ENCODE measurements at places on chromosomes 4 and X.

- no peak overlapping the region for H3K27ac ChIP-seq
- no peaks in the 10 kb centered on the region for H3K27me3 ChIP-seq
- H3K4me3 ChIP-seq: no peak overlapping the region
- no peak for DNase-seq
These were observed 12.8 kb upstream of the TASL start for GRCh38 chrX:30590368-30590767.

- no peak overlapping the region for H3K4me3 ChIP-seq
- H3K27me3 ChIP-seq: no peaks in the 10 kb centered on the region
- DNase-seq: no peak
- no peaks in the 10 kb centered on the region for H3K4me1 ChIP-seq
- H3K27ac ChIP-seq: no peak overlapping the region
These were observed 133.9 kb downstream of the TET2 start for GRCh38 chr4:105280338-105281123.

- no peaks in the 10 kb centered on the region for H3K36me3 ChIP-seq
- no peak overlapping the region for H3K4me3 ChIP-seq
- no peaks in the 10 kb centered on the region for H3K27me3 ChIP-seq
- no peak for DNase-seq
- no peaks in the 10 kb centered on the region for H3K4me1 ChIP-seq
These were observed 231.4 kb upstream of the MID1 start for GRCh38 chrX:10851809-10852208.

DNA sequence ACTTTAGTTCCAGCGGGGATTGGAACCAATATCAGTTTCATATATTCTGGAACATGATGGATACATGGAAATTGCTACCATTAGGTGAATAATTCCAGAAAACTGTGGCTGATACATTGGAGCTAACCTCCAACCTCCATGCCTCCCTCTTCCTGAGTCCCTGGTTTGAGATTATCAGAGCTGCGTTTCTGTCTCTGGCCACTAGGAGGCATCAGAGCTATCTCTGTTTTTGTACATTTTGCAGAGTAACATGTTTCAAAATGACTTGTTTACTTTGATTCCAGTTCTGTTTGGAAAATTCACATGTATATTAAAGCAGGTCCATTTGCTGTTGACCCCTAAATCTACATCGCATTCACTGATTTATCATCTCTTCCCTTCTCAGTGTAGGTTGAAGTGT is 2.4 kb upstream of the RAB40AL start:
- H3K36me3 ChIP-seq: no peaks in the 10 kb centered on the region
- H3K4me3 ChIP-seq: no peak overlapping the region
- no peaks in the 10 kb centered on the region for H3K27me3 ChIP-seq
- DNase-seq: peak; percentile 27
- no peaks in the 10 kb centered on the region for H3K4me1 ChIP-seq

- H3K27me3 ChIP-seq: no peaks in the 10 kb centered on the region
- no peaks in the 10 kb centered on the region for H3K36me3 ChIP-seq
- no peak overlapping the region for H3K4me3 ChIP-seq
- no peaks in the 10 kb centered on the region for H3K4me1 ChIP-seq
These were observed 5.3 kb downstream of the GPM6A start for GRCh38 chr4:175806727-175807126.
